ENCODE measurements at places on chromosomes 3 and 15.

DNA sequence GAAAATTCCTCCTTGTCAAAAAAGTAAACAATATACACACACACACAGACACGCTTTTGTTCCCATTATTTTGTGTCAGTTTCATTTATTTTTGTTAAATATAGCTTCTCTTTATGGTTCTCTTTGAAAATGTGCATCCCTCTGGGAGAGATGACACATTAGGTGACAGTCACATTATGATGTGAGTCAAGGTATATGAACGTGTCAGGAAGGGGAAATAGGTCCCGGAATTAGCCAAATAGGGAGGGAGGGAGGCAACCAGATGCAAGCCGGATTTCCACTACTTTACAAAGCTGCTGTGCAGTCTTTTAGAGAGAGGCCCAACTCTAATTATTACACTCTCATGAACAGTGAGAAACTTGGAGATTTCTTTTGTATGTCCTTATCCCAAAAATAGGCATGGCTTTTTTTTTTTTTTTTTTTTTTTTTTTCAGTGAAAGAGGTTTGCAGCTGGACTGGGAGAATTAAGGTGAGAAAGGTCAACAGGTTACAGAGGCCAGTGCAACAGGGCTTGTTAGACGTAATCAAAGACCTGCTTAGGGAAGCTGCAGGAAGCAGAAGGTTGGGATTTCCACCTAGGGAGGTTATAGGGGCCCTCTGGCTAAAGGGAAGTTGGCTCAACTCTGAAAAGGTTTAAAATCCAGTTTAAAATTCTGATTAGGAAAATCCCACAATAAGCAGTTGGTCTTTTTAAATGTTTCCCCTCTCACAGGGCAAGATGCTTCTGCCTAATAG lies 240.5 kb upstream of the UBE2E1 start:
- no peak for DNase-seq

GRCh38 chr15:55588815-55589115 lies 620 bp upstream of the PYGO1 start:
- DNase-seq = no peak

DNA sequence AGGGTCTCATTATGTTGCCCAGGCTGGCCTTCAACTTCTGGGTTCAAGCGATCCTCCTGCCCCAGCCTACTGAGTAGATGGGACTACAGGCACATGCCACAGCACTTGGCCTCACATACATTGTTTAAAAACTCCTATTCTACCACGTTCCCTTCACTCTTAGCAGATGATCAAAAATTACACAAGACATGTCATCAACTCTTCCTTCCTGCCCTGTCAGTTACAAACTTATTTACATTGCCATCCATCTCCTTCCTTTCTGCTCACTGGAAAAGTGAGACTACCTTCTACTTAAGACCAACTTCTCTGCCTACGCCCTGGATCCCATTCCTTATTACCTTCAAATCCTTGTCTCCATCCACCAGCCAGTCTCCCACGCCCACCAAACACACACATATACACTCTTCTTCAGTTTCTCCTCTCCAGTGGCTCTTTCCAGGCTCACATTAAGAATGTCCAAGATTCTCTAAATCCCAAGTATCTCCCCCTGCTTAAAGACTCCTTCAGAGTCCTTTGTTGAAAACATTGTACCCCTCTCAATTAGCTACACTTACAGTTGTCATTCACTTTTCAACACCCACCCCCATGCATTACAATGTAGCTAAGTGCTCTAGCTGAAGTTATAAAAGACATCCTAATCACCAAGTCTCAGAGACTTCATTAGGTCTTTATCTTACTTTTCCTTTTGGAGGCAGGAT lies 4.3 kb downstream of the PEAK1 start:
- DNase-seq = no peak

DNA sequence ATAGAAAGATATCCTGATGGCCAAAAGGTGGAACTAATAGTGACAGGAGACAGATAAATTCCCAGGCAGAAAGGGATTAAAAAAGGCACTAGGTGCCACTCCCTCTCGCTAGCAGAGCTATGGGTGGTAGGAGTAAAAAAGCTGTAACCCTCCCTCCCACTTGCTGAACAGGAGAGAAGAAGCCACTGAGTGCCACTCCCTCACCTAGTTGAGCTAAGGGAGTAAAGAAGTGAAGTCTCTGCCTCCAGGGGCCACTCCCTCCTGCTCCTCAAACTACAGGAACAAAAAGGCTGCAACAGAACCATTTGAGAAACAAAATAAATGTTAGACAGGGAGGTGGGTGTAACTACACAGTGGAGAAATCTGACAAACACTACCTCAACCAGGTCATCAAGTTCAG lies 276.2 kb upstream of the EPHA6 start:
- no peak for DNase-seq

DNA sequence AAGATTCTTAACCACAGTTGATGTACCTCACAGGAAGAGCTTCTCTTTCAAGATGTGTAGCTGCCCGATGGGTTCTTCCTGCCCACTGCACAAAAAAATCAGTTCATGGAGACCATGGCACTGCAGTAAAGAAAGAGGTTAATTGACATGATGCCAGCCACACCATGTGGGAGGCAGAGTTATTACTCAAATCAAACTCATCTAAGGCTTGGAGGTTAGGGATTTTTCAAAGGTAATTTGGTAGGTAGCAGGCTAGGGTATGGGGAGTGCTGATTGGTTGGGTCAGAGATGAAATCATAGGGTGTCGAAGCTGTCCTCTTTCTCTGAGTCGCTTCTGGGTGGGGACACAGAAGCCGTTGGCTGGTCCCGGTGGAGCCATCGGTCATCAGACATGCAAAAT lies 57.4 kb upstream of the BDH1 start:
- DNase-seq = no peak

GRCh38 chr3:43319376-43319775 lies 33.0 kb downstream of the SNRK start:
- no peak for DNase-seq

DNA sequence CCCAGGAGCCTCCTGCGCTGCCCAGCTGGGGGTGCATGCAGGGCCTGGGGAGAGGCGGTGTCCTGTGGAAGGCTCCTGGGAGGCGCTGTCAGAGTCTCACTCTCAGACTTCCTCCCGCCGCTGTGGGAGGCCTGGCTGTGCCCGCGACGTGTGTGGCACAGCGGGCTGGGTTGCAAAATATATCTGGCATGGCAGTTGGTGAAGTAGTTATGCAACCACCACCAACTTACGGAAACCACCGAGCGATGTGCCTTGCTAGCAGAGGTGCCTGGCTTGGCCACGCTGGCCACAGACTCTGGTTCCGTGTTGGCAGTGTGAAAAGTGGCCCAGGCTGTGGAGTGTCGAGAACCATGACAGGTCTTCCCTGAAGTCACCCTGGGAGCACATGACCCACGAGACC lies 30.6 kb upstream of the GATA2 start:
- no peak for DNase-seq

- DNase-seq = no peak
Measured at GRCh38 chr3:135083179-135083578, 288.1 kb downstream of the EPHB1 start.

DNA sequence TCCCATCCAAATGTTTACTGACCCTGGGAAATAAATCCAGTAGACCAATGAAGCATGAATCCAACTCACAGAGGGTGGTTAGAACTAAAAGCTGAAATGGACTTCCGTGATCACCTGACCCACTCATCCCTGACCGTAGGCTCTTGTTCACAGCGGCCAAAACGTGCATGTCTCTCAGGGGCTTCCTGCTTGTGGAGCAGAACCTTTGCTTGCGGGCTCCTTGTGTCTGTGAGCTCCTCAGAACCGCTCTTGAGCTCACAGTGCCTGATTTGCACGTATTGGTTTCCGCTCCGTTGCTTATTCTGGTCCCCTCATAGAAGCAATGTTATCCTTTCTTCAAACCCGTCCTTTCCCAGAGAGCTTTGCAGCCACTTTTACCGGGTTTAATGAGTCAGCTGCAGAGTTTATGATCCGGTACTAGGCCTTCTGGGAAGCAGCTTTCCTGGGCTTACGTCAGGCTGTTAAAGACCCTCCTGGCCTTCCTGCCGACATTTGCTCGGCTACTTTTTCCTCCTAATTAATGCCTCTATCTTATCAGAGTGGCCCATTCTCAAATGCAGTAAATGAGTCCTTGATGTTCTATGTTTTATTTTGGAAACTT lies 35.4 kb downstream of the LIPC start:
- no peak for DNase-seq

- no peak for DNase-seq
Measured at GRCh38 chr3:74643636-74644035, 29.2 kb upstream of the CNTN3 start.

DNA sequence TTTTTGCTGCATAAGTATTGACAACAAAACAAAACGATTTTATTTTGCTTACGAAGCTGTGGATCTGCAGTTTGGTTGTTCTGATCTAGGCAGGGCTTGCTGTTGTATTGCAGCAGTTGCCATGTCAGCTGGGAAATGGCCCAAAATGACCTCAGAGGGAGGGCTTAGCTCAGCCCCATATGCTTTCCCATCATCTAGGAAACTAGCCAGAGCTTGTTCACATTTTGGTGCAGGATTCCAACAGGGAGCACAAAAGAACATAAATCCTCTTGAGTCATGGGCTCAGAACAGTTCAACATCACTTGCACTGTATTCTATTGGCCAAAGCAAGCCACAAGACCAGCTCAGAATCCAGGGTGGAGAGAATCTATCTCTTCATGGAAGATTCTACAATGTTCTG lies 42.2 kb upstream of the ROBO2 start:
- no peak for DNase-seq

Measured in posterior cingulate gyrus (tissue), 11 donors.